ENCODE measurements at places on chromosomes 1 and 21.

GRCh38 chr1:192474080-192474683, 101.4 kb upstream of the RGS1 start:
- no peak for DNase-seq

GRCh38 chr1:179812501-179813292, 64.9 kb downstream of the TOR1AIP2 start:
- DNase-seq = no peak

GRCh38 chr1:105556266-105556665, 1500.2 kb upstream of the PRMT6 start:
- no peak for DNase-seq

DNA sequence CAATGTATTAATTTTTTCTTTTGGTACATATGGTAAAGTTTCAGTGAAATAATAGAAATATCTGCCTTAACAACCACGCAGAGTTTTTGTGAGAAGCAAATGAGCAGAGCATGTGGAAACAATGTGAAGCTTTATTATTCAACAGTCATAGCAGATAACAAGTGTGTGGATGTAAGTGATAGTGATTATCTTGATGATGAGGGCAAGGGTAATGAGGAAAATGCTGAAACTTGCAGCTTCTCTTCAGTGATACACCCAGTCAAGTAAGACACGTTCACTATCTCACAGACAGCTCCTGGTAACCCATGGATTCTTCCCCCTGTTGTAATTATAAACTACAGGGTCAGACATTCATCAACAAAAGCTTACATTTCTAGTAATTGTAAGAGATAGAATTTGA, 14.6 kb upstream of the OR2L5 start:
- DNase-seq = no peak

- no peak for DNase-seq
Observed at GRCh38 chr1:158102881-158103674, 77.6 kb upstream of the CD1D start.

GRCh38 chr1:7590426-7590790, 180.7 kb upstream of the VAMP3 start:
- DNase-seq = no peak

- DNase-seq = no peak
Observed at GRCh38 chr1:229509576-229509975, 1.4 kb upstream of the NUP133 start.

GRCh38 chr1:215276582-215276981, 194.0 kb downstream of the KCNK2 start:
- DNase-seq = no peak

DNA sequence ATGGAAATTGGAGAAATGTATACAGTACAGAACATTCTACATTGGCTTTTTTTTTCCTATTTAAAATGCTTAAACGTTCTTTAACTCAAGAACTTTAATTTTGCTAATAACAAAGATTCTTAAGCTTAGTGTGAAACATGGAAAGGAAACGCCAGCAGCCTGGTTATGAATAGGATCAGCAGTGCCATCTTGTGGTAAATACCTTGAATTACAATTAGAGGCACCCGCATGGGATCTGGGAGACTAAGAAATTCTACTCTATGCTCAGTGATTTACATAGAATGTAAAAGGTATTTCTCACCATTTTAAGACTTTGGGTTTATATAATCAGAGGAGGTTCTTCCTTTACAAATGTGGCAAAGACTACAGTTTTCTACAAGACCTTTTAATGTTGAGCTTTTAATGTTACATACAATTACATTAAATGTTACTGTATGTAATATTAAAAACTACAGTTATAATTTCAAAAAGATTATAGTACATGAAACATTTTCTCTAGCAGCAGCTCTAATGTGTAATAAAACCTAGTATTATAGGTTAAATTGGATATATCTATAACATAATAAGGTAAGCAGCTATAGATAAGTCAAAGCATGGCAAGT, 32.1 kb upstream of the APOBEC4 start:
- no peak for DNase-seq

- no peak for DNase-seq
Observed at GRCh38 chr1:59124166-59124565, 172.7 kb upstream of the FGGY start.

GRCh38 chr1:228884615-228885566, 149.6 kb downstream of the RHOU start:
- DNase-seq = no peak

GRCh38 chr1:9052272-9053049, 17.0 kb downstream of the SLC2A5 start:
- no peak for DNase-seq

- DNase-seq = no peak
Observed at GRCh38 chr1:178011465-178011828, 41.6 kb upstream of the SEC16B start.

DNA sequence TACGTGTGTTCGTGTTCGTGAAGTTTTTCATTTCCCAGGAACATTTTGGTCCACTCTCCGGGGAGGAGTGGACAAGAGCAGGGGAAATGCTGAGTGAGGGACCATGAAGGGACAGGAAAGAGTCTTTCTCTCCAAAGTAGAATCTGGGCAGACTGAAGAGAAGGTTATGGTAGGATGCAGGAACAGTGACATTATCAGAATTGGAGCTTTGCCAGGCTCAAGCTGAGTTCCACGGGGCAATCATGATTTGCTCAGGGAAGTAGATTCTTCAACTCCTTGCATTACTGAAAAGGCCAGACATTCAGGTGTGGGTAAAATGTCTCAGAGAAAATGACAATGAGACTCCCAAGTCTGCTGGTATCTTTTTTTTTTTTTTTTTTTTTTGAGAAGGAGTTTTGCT, 16.6 kb downstream of the ATP1A4 start:
- DNase-seq = no peak

DNA sequence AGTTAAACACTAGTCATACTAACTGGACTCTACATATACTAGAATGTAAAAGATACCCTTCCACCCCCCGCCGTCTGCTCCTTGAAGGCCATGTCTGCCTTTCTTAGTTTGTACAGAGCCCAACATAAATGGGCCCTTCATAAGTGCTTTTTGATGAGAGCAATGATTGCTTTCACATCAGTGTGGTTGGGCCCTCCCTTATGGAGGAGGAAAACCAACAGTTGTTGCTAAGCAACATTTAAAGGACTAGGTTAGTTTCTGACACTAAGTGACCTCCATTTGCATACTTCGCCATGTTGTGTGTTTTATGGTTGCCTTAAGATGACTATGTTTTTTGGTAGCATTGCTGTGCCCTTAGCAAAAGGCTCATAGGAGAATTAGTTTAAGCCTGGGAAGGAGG, 182.0 kb upstream of the SGIP1 start:
- no peak for DNase-seq

DNA sequence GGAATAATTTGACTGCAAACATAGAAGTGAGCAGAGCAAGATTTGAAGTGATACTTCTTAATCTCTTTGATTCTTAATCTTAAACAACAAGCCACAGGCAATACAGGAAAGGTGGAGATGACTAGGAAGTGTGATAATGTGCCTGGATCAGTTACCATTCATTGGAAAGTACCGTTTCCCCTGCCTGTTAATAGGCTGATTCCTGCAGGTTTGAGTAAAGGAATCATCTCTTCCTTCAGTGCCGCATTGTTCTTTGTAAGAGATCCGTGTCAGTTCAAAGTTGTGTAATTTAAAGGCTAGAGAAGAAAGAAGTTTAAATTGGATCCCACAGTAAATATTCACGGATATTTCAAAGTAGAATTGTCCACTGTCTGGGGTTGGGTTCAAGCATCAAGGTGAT, 43.5 kb upstream of the BCL10 start:
- DNase-seq = no peak

GRCh38 chr21:42384989-42385388, 10.9 kb downstream of the TMPRSS3 start:
- DNase-seq = no peak

- no peak for DNase-seq
Observed at GRCh38 chr1:114355240-114355639, 155.8 kb downstream of the TRIM33 start.

- no peak for DNase-seq
Observed at GRCh38 chr1:114139540-114139939, 14.1 kb downstream of the SYT6 start.

- DNase-seq = no peak
Observed at GRCh38 chr21:29163341-29164115, 33.1 kb downstream of the MAP3K7CL start.

- DNase-seq = no peak
Observed at GRCh38 chr1:206808615-206809014, 36.3 kb upstream of the IL10 start.

DNA sequence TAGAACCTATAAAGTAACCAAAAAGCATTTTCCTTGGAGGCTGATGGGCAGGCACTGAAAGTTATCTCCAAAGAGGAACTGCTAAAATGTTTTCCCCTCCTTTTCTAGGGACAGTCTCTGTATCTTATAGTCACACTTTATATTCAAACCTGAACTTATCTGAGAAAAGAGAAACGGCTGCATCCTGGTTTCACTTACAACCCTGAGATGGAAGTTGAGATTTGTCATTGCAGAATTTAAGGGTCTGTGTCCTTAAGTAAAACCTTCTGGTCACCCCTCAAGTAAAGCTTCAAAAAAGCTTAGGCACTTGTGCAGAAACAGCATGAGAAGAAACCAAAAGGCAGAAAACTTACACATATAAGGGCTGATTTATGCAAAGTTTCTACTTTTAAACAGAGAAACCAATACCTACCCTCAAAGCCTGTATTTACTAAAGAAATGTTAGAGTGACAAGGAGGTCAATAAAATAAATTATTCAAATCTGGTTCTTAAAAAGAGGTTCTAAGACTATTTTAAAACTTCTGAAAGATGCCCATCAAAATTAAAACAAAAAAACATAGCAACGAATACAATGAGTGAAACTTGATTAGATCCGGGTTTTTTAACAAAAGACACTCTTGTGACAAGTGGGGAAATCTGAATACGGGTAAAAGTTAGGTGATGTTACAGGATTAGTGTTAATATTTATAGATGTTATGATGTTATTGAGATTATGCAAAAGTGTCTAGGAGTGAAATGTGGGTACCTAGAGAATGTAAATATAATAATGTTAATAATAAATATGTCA, 9.9 kb downstream of the CD58 start:
- no peak for DNase-seq

DNA sequence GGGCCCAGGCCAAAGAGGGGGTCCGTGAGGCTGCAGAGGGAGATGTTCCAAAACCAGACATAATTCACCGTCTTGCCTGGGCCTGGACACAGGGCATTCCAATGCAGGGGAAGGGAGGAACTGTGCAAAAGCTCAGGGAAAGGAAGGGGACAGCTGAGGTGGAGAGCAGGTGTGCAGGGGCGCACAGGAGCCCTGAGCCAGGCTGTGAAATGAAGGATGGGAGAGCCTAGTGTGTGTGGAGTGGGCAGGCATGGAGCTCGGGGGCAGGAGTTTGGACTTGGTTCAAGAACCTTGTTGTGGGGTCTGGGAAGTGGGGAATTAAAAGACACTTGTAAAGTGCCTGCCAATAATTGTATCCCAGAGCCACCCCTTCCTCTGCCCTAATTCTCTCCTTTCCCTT, 2.3 kb downstream of the TNNI1 start:
- DNase-seq = no peak

DNA sequence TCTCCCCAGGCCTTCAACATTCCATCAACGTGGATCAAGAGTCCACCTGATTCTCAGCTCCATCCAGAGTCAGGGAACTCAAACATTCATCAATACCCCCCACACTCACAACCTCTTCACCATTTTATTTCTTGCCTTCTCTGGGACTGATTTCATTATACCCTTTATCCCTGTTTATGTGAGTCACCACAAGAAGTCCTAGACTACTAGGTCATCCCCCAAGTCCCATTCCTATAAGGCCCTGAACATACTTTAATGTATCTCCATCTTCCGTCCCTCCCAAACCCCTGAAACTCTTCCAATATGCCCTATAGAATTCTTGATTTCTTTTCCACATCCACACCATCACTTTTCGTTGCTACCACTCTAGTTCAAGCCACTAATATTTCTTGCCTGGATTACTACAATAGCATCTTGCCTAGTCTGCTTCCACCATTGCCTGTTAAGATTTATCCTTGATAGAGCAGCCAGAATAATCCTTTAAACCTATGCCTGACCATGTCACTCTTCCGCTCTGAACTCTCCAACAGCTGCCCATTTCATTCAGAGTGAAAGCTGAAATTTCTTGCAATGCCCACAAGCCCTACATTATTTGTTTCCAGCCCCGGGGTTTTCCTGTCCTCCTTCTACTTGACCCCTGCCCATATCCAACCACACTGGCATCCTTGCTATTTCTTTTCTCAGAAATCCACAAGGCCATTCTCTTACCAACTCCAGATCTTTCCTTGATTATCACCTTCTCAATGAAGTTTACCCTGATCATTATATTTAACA, 9.4 kb upstream of the SAMD13 start:
- no peak for DNase-seq

- no peak for DNase-seq
Observed at GRCh38 chr1:50251702-50252101, 143.0 kb downstream of the ELAVL4 start.

GRCh38 chr21:24628046-24628445, 979.2 kb downstream of the MRPL39 start:
- DNase-seq = no peak

GRCh38 chr1:100536031-100536430, 1.9 kb upstream of the GPR88 start:
- no peak for DNase-seq

DNA sequence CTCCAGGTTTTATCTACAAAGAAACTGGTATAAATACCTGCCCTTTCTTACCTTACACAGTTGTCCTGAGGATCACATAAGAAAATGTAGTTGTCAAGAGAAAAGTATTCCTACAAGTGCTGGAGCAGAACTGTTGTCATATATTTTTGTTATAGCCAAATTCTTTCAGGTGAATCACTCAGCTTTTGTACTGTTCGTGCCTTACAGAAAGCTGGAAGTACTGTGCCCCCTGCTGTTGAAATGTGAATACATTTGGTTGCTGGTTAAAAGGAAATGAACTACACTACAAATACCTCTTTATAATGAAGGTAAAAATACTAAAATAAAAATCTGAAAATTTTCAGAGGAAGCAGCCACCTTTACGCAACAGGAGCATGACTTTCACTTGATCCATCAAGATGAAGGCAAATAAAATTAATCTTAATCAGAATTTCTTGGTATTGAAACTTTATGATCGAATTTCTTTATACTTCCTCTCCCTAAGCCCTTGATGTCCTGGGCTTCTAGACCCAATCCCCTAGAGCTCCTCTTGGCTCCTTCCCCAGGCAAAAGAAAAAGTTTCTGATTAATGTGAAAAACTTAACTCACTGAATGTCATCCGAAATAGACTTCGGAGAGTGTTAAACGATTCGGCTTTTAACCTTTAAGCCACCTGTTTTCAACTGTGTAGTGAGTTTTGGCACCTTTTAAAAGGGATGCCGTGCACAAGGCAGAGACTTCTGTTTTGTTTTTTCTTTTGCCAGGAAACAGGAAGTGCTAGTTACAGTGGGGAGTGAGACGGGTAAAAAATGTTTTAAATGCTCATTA, 12.5 kb downstream of the CHML start:
- DNase-seq = no peak
